ENCODE measurements at places on chromosomes 5 and 9.
A peak's percentile ranks its signal among the peaks of the same experiment; 100 is the strongest.

GRCh38 chr5:10442576-10442975 lies 897 bp downstream of the ROPN1L start:
- H3K27me3 ChIP-seq: no peaks in the 10 kb centered on the region
- no peak overlapping the region for H3K27ac ChIP-seq
- no peaks in the 10 kb centered on the region for H3K36me3 ChIP-seq

DNA sequence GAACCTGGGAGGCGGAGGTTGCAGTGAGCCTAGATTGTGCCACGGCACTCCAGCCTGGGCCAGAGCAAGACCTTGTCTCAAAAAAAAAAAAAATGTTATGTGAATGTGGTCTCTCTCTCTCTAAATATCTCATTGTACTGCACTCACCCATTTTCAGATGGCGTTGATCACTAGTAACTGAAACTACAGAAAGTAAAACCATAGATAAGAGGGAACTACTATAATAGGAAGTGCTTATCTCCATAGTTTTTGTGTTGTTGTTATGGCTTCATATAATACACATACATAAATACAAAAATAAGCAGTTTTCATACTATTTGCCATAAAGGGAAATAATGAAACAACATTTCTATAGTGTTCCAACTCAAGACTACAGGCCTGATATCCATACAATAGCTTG lies 9.1 kb downstream of the IL31RA start:
- no peaks in the 10 kb centered on the region for H3K27me3 ChIP-seq
- no peak overlapping the region for H3K27ac ChIP-seq
- DNase-seq: no peak
- H3K4me1 ChIP-seq: no peaks in the 10 kb centered on the region

- no peak for DNase-seq
- peaks cover 34% of the 10 kb centered on the region for H3K4me1 ChIP-seq
- H3K27ac ChIP-seq: peak overlapping the region; percentile 38
- H3K4me3 ChIP-seq: no peak overlapping the region
Measured at GRCh38 chr5:78972654-78973428, 12.3 kb downstream of the ARSB start.

DNA sequence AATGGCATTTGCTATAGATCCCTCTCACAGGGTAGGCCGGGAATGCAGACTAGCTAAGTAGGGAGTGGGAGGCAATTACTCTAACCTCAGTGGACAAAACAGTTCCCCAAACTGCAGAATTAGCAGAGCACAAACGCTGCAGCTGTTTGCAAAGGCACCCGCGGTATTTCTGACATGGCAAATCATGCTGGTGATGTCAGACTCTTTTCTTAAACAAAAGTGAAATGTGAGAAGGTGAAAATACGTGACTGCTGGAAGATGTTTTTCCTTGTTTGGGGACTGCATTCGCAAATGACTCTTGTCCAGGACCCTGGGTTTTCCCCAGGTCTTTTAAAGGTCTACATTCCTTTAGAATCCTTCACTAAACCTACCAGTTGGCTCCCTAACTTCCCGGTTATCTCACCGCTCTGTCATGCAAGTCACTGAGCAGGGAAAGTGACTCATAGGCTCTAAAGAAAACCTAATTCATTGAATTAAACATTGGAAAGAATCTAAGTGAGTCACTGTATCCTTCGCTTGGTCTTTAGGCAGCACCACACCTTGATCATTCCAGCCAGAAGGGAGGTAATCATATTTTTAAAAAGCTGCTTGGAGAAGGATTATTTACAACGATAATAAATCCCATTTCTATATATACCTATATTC lies 91.5 kb upstream of the DNAH5 start:
- H3K36me3 ChIP-seq: no peaks in the 10 kb centered on the region
- no peak for DNase-seq
- no peaks in the 10 kb centered on the region for H3K27me3 ChIP-seq

- no peak overlapping the region for H3K4me3 ChIP-seq
- no peaks in the 10 kb centered on the region for H3K27me3 ChIP-seq
- no peaks in the 10 kb centered on the region for H3K36me3 ChIP-seq
- no peak overlapping the region for H3K27ac ChIP-seq
Measured at GRCh38 chr5:2382776-2383697, 368.4 kb downstream of the IRX2 start.

DNA sequence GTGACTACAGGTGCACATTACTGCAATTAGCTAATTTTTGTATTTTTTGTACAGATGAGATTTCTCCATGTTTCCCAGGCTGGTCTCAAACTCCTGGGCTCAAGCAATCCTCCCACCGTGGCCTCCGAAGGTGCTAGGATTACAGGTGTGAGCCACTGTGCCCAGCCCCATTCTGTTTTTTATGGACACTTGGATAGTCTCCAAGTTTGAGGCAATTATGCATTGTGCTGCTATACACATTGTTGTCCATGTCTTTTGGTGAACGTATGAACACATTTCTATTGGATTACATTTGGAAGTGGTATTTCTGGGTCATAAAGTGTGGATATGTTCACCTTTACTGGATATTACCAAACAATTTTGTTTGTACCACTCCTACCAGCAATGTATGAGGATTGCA lies 22.4 kb upstream of the PLPP1 start:
- no peak for DNase-seq
- no peak overlapping the region for H3K27ac ChIP-seq
- H3K4me3 ChIP-seq: no peak overlapping the region
- no peaks in the 10 kb centered on the region for H3K36me3 ChIP-seq
- no peaks in the 10 kb centered on the region for H3K27me3 ChIP-seq

DNA sequence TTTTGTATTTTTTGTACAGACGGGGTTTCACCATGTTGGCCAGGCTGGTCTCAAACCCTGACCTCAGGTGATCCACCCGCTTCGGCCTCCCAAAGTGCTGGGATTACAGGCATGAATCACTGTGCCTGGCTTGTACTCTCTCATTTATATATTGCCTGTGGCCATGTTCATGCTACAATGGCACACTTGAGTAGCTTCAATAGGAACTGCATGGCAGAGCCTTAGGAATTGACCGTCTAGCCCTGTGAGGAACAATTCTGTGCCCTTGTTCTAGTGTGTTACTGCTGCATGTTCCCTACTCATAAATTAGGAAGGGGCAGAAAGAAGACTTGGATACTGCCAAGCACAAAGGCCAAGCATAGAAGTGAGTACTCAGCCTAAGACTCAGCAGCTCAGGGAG lies 104.2 kb downstream of the LIFR start:
- peaks cover 20% of the 10 kb centered on the region for H3K4me1 ChIP-seq
- no peak overlapping the region for H3K27ac ChIP-seq
- no peak for DNase-seq
- no peak overlapping the region for H3K4me3 ChIP-seq
- no peaks in the 10 kb centered on the region for H3K27me3 ChIP-seq

- H3K27me3 ChIP-seq: no peaks in the 10 kb centered on the region
- no peak overlapping the region for H3K27ac ChIP-seq
- DNase-seq: no peak
- H3K36me3 ChIP-seq: no peaks in the 10 kb centered on the region
- no peaks in the 10 kb centered on the region for H3K4me1 ChIP-seq
- H3K4me3 ChIP-seq: no peak overlapping the region
Measured at GRCh38 chr5:73482383-73483136, 15.7 kb upstream of the BTF3 start.

- no peak overlapping the region for H3K4me3 ChIP-seq
- H3K27me3 ChIP-seq: no peaks in the 10 kb centered on the region
- H3K36me3 ChIP-seq: no peaks in the 10 kb centered on the region
- no peak overlapping the region for H3K27ac ChIP-seq
Measured at GRCh38 chr9:87479801-87480201, 17.9 kb upstream of the DAPK1 start.

GRCh38 chr9:109477258-109478050 lies 20.7 kb downstream of the PTPN3 start:
- no peak for DNase-seq
- no peak overlapping the region for H3K27ac ChIP-seq

GRCh38 chr5:149588936-149589335 lies 7.6 kb downstream of the ARHGEF37 start:
- H3K36me3 ChIP-seq: no peaks in the 10 kb centered on the region
- peaks cover 23% of the 10 kb centered on the region for H3K4me1 ChIP-seq
- H3K27ac ChIP-seq: no peak overlapping the region
- no peak overlapping the region for H3K4me3 ChIP-seq
- H3K27me3 ChIP-seq: no peaks in the 10 kb centered on the region

DNA sequence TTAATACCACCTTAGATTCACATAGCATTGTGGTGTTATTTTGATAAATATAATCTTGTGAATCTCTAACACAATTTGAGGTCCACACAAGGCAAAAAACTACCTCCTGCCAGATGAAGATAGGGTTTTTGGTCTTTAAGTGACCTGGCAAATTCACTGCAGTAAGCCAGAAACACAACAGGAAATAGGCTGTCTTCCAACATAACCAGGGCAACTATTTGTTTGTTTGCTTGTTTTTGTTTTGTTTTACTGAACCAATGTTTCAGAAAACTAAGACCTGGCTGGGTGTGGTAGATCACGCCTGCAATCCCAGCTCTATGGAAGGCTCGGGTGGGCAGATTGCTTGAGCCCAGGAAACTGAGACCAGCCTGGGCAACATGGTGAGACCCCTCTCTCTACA lies 95.5 kb downstream of the USP20 start:
- no peak for DNase-seq
- no peak overlapping the region for H3K4me3 ChIP-seq
- no peaks in the 10 kb centered on the region for H3K36me3 ChIP-seq
- H3K27ac ChIP-seq: peak overlapping the region; percentile 16

DNA sequence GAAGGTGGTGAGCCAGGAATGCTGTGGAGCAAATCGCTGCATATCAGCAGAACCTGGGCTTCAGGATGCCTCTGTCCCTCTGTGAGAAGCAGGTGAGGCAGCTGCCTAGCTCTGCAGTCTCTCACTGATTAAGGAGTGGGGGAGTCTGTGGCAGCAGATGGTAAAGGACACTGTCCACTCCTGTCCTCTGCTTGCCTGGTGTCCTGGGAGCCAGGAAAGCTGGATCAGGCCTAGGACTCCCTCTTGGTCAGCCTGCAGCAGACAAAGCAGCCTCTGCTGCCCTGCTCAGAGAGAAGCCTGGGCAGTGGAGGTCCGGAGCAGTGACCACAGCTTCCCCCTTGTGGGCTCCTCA lies 214.7 kb downstream of the HSPA4 start:
- DNase-seq: no peak
- no peak overlapping the region for H3K4me3 ChIP-seq
- H3K36me3 ChIP-seq: no peaks in the 10 kb centered on the region
- H3K4me1 ChIP-seq: no peaks in the 10 kb centered on the region

GRCh38 chr5:78506261-78507024 lies 142.1 kb downstream of the LHFPL2 start:
- no peaks in the 10 kb centered on the region for H3K36me3 ChIP-seq
- no peak overlapping the region for H3K4me3 ChIP-seq
- no peak overlapping the region for H3K27ac ChIP-seq
- H3K4me1 ChIP-seq: peaks cover 68% of the 10 kb centered on the region
- no peak for DNase-seq

DNA sequence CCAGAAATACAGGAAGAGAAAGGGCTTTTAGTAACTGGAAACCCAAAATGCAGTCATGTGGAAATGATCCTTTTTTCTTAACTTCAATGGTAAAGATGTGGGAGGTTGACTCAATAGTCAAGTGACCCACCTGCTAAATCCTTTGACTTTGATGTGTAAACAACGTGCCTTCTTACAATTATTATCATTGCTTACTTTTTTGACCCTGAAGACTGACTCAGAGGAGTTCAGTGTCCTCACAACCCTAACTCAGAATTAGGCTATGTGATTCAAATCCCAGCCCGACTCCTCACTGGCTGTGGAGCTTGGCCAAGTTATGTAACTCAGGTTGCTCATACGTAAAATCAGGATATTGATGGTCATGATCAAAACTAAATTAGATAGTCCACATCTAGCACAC lies 27.9 kb downstream of the ANXA1 start:
- peaks cover 13% of the 10 kb centered on the region for H3K4me1 ChIP-seq
- H3K36me3 ChIP-seq: no peaks in the 10 kb centered on the region
- H3K4me3 ChIP-seq: no peak overlapping the region
- no peaks in the 10 kb centered on the region for H3K27me3 ChIP-seq

DNA sequence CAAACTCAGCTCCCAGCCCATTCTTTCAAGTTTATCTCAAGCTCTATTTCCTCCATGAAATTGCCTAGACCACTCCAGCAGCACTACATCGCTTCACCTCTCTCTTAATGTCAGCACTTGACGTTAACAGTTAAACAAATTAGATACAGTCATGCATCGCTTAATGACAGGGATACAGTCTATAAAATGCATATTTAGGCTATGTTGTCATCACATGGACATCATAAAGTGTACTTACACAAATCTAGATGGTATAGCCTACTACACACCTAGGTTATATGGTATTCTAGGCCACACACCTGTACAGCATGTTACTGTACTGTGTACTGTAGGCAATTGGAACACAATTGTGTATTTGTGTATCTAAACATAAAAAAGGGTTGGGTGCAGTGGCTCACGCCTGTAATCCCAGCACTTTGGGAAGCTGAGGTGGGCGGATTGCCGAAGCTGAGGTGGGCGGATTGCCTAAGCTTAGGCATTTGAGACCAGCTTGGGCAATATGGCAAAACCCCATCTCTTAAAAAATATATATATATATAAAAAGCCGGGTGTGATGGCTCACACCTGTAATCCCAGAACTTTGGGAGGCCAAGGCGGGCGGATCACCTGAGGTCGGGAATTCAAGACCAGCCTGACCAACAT lies 13.4 kb upstream of the PCSK5 start:
- DNase-seq: no peak
- H3K36me3 ChIP-seq: no peaks in the 10 kb centered on the region
- no peaks in the 10 kb centered on the region for H3K27me3 ChIP-seq
- H3K27ac ChIP-seq: no peak overlapping the region

- no peaks in the 10 kb centered on the region for H3K36me3 ChIP-seq
- no peak overlapping the region for H3K4me3 ChIP-seq
- H3K27ac ChIP-seq: no peak overlapping the region
- H3K27me3 ChIP-seq: no peaks in the 10 kb centered on the region
- no peak for DNase-seq
Measured at GRCh38 chr9:110825950-110826349, 157.4 kb downstream of the MUSK start.

DNA sequence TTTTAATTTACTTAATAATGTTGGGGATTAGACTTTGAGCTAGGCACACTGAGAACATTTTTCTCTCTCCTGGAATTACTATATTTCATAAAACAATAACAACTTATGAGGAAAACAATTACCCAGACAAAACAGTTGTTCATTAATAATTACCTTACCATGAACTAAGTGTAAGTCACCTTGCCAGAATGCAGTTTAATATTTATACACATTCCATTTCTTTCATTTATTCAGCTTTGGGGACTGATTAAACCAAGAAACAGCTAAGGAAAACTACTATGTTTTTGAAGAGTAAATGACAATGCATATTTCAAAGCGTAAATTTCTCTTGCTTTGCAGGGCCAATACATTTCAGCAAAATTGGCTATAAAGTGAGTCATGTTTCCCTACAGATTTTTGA lies 616.2 kb downstream of the PRELID2 start:
- no peaks in the 10 kb centered on the region for H3K27me3 ChIP-seq
- no peak overlapping the region for H3K4me3 ChIP-seq
- H3K27ac ChIP-seq: no peak overlapping the region
- DNase-seq: no peak

GRCh38 chr5:73205305-73205704 lies 32.3 kb downstream of the TMEM174 start:
- no peaks in the 10 kb centered on the region for H3K36me3 ChIP-seq
- peaks cover 6% of the 10 kb centered on the region for H3K4me1 ChIP-seq
- no peak overlapping the region for H3K4me3 ChIP-seq
- DNase-seq: no peak
- no peak overlapping the region for H3K27ac ChIP-seq

GRCh38 chr5:161934486-161934885 lies 86.6 kb downstream of the GABRA1 start:
- no peak overlapping the region for H3K4me3 ChIP-seq
- no peaks in the 10 kb centered on the region for H3K27me3 ChIP-seq
- DNase-seq: no peak
- H3K27ac ChIP-seq: no peak overlapping the region
- H3K36me3 ChIP-seq: no peaks in the 10 kb centered on the region

GRCh38 chr9:90308691-90309090 lies 333.9 kb downstream of the DIRAS2 start:
- no peaks in the 10 kb centered on the region for H3K27me3 ChIP-seq
- no peak overlapping the region for H3K4me3 ChIP-seq
- H3K4me1 ChIP-seq: no peaks in the 10 kb centered on the region
- DNase-seq: no peak
